ENCODE measurements at places on chromosomes 3 and 15. TPM values are rescaled to one million over a fixed set of nuclear protein-coding genes. Genes with fewer than 3 reads are reported as not detected.

The HHATL gene
- 0.34 TPM for total RNA-seq

The FETUB gene
- total RNA-seq: 8.3 TPM

DNA sequence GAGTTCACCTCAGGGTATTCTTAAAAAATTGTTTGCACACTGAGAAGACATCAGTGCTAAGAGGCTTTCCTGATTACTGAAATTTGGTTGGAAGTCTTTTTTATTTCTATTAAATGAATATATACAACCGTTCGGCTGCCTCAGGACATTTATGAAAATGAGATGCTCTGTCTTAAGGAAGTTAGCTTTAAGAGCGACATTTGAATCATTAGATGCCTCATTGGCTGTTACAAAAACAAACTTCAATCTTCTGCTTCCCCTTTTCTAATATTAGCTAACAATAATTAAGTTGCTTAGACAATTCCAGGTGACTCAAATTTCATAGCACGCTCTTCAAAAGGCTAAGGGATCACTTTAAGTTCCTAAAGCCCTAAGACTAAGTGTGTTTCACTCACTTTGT lies 673.7 kb downstream of the FHIT start:
- no peak for DNase-seq

GRCh38 chr3:116618138-116618537 lies 91.4 kb upstream of the TUSC7 start:
- DNase-seq: no peak

The ARL6IP5 gene
- total RNA-seq: 68.2 TPM

The CHP1 gene
- total RNA-seq: 182 TPM
